Right ventricle myocardium inferior (tissue), 1 donor: ENCODE measurements at places on chromosomes 6 and 20.

DNA sequence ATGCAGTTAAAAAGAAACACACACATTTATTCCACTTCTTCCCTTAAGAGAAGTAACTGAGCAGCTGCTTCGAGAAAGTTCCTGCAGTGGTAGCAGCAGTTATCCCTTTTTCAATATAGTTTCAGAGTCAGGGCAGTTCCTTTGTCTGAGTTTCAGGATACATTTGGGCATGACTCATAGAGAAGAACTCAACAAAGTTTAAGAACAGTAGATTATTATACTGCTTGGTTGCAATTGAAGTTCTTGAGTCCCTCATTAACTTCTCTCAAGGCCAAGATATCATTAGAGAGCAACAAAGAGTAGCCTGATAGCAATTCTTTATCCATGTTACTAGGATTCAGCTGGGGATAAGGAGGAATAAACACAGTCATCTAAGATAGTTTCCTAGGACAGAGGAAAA is 54.4 kb downstream of the TPD52L1 start:
- DNase-seq, result no peak

DNA sequence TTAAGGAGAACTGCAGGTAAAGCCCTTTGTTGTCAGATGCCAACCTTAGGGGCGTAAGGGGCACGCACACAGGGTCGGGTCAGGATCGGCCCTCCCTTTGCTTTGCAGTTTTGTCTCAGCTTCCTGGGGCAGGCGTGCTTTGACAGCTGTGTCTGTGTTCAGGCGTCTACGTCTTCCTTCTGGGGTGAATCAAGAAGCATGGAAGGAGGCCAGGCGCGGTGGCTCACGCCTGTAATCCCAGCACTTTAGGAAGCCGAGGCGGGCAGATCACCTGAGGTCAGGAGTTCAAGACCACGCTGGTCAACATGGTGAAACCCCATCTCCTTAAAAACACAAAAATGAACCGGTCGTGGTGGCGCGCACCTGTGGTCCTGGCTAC is 1.3 kb downstream of the ZGPAT start:
- peak; percentile 37 for DNase-seq

DNA sequence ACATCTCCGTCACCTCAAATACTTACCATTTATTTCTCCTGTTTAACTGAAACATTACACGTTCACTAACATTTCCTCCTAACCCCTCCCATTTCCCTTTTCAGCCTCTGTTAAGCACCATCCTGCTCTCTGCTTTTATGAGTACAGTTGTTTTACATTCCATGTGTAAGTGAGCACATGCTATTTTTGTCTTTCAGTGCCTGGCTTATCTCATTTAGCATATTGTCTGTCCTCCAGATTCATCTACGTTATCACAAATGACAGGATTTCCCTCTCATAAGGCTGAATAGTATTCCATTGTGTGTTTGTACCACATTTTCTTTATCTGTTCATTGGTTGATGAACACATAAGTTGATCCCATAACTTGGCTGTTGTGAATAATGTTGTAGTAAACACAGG is 22.7 kb downstream of the TAF11 start:
- no peak for DNase-seq

DNA sequence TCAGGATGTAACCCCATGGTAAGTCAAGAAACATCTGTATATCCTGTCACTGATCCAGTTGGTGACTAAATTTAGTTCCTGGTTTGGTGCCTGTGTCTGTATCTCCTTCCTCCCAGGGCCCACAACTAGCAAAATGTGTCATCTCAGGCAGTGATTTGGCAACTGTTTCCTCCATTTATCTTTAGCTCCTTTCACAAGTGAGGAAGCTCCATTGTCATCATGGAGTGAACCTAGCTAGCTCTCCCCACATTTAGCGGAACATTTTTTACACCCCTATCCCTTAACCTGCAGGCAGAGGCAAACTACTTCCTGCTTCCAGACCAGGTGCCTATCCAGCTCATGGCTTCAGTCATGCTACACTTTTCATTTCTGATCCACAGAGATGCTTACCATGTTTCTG is 99.5 kb downstream of the IPCEF1 start:
- no peak for DNase-seq

- no peak for DNase-seq
Observed at GRCh38 chr6:10478187-10479040, 42.7 kb upstream of the GCNT2 start.

DNA sequence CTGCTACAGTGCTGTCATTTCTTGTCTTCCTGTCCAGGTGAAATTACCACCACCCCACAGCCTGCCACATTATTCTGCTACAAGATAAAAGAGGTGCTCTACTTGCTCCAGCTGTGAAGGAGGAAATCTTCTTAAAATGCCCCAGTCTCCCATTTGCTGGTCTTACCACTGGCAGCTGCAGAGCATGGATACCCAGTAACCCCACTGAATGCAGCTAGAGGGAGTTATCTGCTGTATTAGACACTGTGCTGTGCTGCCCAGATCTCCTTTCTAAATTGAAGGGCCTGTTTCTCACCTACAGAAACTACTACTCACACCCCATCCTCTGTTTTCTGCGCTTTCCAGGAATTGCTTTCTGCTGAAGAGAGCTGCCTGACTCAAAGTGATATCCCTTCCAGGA is 517.8 kb downstream of the PKHD1 start:
- no peak for DNase-seq

DNA sequence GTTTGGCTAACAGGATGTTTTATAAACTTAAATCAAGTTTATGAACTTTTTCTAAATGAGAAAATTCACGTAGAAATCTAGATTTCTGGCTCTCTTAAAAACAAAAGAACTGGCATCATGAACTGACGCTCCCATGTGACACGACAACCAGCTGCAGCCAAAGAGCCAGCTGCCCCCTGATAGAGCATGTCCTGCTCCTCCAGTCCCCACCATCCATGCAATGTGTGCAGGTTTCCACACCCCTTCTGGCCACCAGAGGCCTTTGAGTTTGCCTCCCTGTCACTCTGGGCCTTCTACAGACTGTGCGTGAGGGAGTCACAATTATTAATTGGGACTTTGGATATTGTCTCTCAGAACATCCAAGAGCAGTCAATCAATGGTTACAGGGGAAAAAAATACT is 1.6 kb upstream of the GPLD1 start:
- no peak for DNase-seq

DNA sequence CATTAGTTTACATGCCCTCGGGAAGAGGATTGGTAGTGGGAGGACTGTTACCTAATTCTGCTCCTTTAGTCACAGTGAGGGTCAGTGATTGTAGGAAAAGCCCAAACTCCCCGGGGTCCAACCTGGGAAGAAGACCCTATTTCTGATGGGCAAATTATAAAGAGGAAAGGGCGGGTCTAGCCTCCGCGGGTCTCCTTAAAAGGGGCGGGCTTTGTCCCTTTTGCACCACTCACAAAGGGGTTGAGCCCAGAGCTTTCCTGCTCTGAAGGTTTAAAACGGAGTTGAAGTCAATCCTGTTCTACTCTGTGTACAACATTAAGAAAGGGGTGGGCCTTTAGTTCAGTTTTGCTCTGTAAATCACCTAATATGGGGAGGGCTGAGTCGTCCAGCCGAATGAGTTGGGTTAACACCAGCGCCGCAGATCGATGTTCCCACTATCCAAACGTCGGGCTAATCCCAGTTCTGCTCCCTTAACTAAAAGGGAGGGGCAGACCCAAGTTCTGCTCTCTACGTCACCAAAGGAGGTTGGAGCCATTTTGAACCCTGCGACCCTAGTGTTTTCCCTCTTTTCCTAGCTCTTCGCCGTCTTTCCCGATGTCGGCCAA is 920 bp upstream of the RNF5 start:
- DNase-seq, result no peak

- no peak for DNase-seq
Observed at GRCh38 chr6:151630991-151631655, 137.3 kb downstream of the CCDC170 start.

- no peak for DNase-seq
Observed at GRCh38 chr6:85186546-85187175, 263.2 kb upstream of the NT5E start.

GRCh38 chr6:90464507-90464906 is 122.4 kb downstream of the MAP3K7 start:
- no peak for DNase-seq

GRCh38 chr20:8535403-8536261 is 403.6 kb downstream of the PLCB1 start:
- no peak for DNase-seq

- no peak for DNase-seq
Observed at GRCh38 chr20:53760025-53760441, 166.4 kb upstream of the ZNF217 start.

DNA sequence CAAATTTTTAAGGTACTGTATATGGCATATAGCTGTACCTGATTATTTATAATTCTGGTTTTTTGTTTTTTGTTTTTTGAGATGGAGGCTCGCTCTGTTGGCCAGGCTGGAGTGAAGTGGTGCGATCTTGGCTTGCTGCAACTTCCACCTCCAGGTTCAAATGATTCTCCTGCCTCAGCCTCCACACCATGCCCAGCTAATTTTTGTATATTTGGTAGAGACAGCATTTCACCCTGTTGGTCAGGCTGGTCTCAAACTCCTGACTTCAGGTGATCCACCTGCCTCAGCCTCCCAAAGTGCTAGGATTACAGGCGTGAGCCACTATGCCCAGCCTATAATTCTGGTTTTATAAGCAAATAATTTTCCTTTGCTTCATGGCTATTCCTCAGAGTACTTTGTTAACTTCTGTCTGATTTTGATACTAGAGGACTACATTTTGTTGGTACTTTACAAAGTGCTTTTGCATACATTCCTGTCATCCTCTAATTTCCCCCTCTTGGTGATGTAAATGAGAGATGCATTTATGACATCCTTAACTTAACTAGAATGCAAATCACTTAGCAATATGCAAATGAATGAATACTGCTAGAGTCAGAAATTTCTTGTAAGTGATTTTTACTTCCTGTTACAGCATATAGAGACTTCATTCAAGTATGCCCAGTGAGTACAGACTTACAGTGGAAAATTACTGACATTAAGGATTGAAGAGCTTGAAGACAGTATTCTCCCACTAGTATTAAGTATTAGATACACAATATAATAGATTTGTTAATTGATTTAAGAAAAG is 35.7 kb upstream of the ARID1B start:
- DNase-seq, result no peak

DNA sequence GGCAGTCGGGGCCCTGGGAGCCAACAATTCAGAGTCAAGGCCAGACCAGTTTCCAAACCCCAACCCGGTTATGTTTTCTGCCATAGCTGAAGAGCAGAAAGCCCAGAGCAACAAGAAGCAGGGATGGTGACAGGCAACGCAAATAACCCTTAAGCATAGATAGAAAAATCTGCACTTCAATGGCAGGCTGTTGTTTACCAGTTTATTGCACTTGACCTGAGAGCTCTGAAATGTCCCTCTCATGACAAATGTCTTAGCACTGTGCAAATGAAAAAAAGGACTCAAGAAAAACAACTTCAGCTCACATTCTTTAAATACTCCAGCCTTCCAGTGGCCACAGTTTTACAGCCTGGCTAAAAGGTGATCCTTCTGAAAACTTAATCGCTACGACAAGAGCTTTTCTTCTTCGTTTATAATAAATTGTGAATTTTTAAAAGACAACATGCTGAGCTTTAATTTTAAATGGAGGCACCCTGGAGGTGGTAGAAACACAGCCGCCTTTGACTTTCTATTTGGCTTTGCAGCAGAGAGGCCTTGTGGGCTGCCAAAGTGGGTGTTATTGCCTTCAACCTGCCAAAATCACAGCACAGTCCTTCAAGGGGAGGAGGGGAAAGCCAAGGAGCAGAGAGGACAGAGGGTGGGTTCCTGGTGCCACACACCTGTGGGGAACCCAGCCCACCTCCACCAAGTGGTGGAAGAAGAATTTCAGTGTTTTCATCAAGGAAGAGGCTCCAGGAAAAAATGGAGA is 289.5 kb upstream of the CDYL start:
- DNase-seq, result no peak

GRCh38 chr20:50646483-50646996 is 44.8 kb downstream of the RIPOR3 start:
- DNase-seq, result no peak

DNA sequence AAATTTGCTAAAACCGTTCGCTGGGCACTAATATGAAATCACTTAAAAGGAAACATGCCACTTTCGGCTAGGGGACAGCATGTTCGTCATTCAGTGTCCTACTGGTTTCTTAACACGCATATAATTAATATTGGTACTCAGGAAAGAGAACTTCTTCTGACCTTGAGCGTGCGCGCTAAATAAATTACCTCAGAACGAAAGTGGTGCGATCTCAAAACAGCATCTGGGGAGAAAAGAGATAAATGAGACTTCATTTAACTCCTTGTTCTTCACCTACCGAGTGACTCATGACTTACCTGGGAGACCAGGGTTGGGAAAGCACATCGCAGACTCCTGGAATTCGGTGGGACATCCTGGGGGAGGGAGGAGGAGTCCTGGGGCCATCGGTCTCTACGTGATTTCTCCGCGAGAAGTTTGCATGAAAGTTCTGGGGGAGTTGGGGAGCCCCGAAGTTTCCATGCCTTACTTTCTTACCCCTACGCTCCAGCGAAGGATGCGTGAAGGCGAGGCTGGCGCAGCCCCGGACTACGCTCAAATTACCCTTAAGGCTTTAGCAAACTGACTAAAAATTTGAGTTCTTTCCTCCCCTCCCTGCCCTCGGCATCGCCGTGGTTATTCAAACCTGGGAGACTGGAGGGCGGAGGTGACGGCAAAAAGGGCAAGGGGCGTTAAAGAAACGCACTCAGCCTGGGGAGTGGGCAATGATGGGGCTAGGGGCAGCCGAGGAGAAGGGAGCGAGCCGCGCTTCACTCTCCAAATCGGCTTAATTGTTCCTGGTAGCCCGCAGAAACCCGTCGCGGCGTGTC is 1.1 kb upstream of the BEND6 start:
- DNase-seq, result no peak

GRCh38 chr6:101668496-101669030 is 275.1 kb downstream of the GRIK2 start:
- DNase-seq, result no peak

DNA sequence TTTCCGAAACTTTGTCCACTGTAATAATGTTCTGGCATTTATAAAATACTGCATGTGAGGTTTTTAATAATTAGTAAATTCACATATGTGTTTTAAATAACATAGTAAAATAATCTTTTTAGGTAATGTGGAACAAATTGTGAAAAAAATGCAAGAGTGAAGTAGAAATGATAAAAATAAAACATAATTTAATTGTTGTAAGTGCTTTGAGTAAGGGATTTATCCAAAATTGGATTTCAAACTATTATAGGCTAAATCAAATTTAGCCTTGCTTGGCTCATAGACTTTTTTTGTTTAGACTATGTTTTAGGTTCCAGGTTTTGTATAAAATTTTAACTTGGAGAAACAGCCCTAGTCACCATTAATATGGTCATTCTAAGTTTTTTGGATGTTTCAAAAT is 1029.5 kb downstream of the PHF3 start:
- DNase-seq, result no peak

- DNase-seq, result no peak
Observed at GRCh38 chr20:47566269-47566668, 64.6 kb downstream of the NCOA3 start.
